Stimulated activated naive CD8-positive, alpha-beta T cell treated with anti-CD3 and anti-CD28 coated beads, Interleukin-15, Interleukin-2, amounts not matched to agents 100 U/mL and 50 U/mL, for 24 hours (primary cell): ENCODE measurements at places on chromosomes 5 and 9.

DNA sequence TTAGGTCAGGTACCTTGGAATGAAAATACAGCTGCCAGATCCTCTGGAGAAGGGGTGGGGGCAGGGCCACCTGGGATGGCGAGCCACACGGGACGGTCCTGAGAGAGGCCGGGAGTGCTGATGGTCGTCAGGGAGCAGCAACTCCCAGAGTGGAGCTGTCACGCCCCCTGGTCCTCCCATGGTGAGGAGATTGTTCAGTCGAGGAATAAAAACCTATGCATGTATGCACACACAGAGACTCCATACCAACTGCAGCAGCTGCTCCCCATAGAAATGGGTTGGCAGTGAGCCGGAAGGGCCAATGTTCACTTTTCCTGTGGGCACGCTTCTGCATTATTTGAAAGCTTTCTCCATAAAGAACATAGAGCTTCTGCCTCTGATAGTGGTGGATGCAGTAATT is 45.2 kb upstream of the SEMA4D start:
- DNase-seq, result no peak

DNA sequence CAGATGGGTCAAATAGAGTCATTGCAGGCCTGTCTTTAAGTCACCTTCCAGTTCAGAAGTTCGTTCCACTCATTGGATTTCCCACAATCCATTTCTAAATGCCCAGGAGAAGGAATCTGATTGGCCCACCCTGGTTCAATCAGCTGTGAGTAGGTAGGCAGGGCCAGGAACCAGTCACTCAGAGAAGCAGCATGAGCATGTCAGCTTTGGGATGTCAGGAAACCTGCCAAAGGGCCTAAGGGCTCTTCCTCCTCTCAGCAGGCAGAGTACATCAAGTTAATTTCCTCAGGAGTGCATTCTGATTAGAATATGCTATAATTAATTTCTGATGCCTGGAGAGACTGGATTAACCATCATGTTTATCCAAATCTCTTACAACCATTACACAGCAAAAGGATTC is 412.9 kb upstream of the CCNH start:
- no peak for DNase-seq

GRCh38 chr5:102625468-102625867 is 126.7 kb upstream of the SLCO6A1 start:
- no peak for DNase-seq

GRCh38 chr9:76086539-76086938 is 196.1 kb downstream of the PCSK5 start:
- no peak for DNase-seq

GRCh38 chr5:13866792-13867191 is 77.7 kb downstream of the DNAH5 start:
- peak; percentile 18 for DNase-seq

- no peak for DNase-seq
These were observed 284.4 kb downstream of the DNAH5 start for GRCh38 chr5:13660072-13660471.

- no peak for DNase-seq
These were observed 430.4 kb downstream of the CAAP1 start for GRCh38 chr9:26462213-26462612.

GRCh38 chr9:35680331-35681105 is 6.8 kb downstream of the CA9 start:
- DNase-seq, result no peak

GRCh38 chr9:32647671-32648070 is 12.2 kb upstream of the TAF1L start:
- DNase-seq, result no peak

DNA sequence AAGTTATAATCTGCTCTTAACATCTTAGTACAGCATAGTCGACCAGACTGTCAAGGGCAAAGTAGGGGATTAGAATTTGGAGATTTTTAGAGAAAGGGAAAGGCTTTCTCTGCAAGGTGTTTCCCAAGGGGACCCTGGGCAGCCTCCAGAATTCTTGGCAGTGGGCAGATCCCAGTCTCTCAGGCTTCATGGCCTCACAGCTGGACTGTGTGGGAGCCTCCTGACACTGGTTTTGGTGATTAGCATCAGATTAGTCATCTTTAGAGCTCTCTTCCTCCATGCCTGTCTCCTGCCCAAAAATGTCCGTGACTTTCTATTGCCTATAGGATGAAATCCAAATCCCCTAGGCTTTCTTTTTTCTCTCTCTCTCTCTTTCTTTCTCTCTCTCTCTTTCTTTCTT is 370.7 kb downstream of the ZSWIM6 start:
- DNase-seq, result no peak

GRCh38 chr5:159415301-159415937 is 85.1 kb upstream of the IL12B start:
- no peak for DNase-seq

DNA sequence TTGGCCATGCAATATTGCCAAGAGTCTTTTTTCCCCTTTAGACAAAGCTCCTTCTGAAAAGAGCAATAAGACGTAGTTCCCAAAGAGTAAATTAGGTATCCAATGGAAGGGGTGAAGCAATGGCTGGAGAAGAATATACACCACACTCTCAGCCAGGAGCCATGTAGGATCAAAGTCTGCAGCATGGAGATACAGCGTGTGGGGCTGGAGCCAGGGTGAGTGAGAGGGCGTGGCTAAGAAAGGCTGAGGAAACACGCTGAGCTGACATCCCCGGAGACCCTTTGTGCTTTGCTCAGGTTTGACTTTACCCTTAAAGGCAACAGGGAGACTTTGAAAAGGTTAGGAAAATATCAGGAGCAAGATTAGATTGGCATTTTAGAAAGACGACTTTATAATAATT is 87.1 kb upstream of the ELL2 start:
- DNase-seq, result no peak

GRCh38 chr5:167725741-167726140 is 565.7 kb upstream of the WWC1 start:
- DNase-seq, result no peak

DNA sequence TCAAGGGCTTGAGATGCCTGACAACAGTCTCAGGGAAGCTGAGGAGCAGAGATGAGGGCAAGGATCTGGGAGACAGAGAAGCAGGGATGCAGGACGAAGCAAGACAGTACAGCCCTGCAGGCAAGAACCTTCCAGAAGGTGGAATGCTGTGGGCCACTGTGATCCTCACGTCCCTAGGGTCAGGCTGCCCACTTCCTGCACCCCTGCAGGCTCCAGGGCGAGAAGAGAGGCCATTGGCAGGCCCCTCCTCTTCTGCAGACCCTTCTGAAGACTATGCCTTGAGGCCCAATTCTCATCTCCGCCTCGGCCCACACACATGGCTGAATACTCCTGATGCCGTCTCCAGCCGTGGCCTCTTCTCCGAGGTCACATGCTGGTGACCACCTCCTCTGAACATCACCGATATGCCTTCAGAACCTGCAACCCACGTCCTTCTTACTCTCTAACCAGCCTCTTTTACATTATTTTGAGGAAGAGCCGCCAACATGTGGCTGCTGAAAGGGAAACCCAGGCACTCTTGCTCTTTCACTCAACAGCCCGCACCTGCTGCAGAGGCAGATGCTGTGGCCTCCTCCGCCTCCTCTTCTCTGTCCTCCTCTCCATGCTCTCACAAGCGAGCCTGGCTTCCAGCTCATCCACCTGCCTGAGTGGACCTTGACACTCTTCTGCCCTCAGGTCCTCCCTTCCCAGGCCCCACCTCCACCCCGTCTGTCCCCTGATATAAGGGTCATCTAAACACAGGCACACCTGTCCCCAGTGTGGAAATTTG is 181.5 kb downstream of the IRX2 start:
- no peak for DNase-seq

DNA sequence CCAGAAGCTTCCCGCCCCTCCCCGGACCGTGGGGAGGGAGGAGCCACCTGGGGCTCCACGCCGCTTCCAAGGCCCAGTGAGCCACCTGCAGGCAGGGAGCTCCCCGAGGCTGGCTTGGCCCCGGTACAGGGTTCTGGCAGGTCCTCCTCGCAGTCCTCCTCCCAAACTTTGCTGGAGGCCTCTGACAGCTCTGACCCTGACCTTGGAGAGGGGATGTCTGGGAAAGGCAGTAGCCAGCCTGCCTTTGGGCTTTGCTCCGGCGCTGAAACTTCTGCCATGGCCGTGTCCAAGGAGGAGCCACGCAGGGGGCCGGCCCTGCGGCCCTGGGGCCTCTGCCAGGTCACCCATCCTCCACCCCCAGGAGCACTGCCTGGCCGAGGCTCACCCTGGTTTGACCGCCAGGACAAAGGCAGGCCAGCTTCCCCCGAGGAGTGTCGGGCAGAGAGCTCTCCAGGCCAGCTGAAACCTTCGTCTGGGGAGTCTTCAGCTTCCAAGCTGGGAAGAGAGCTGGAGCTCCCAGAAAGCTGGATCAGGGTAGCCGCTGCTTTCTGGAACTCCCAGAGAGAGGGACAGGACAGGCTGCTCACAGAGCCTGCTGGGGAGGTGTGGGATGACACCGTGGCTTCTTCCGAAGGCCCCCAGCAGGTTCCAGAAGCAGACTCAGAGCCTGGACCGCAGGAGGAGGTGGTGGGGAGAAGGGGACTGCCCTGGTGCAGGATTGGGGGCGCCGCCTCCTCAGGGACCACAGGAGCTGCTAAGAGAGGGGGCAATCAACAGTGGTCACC is 9.0 kb upstream of the QSOX2 start:
- DNase-seq, result no peak

- DNase-seq, result no peak
These were observed 500 bp upstream of the CREBRF start for GRCh38 chr5:173055722-173055982.

GRCh38 chr5:114449860-114450421 is 88.1 kb downstream of the KCNN2 start:
- peak; percentile 59 for DNase-seq

GRCh38 chr5:175850119-175850845 is 21.1 kb upstream of the CPLX2 start:
- DNase-seq, result no peak

DNA sequence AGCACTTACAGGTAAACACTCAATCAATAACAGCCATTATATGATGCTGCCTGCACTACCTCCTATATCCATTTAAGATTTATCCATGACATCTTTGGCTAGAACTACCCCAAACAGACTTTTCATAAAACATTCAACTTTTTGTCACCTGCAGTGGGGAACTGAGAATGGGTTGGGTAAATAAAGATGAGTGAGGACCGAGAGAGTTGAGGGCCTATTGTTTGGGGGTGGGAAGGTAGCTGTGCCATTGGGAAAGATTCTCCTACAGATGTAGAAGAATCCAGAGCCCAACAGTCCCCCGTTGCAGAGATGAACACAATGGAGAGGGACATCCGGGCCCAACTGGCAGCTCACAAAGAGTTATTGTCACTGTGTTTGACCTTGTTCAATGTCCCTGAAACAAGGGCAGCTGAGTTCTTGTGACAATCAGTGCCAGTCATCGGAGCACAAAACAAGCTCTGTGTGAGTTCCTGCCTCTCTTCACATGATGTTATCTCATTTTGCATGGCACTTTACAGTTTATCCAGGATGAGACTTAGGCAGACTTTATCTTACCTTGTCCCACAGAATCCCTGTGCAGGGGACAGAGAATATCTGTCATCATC is 11.5 kb upstream of the SLC31A2 start:
- DNase-seq, result no peak

DNA sequence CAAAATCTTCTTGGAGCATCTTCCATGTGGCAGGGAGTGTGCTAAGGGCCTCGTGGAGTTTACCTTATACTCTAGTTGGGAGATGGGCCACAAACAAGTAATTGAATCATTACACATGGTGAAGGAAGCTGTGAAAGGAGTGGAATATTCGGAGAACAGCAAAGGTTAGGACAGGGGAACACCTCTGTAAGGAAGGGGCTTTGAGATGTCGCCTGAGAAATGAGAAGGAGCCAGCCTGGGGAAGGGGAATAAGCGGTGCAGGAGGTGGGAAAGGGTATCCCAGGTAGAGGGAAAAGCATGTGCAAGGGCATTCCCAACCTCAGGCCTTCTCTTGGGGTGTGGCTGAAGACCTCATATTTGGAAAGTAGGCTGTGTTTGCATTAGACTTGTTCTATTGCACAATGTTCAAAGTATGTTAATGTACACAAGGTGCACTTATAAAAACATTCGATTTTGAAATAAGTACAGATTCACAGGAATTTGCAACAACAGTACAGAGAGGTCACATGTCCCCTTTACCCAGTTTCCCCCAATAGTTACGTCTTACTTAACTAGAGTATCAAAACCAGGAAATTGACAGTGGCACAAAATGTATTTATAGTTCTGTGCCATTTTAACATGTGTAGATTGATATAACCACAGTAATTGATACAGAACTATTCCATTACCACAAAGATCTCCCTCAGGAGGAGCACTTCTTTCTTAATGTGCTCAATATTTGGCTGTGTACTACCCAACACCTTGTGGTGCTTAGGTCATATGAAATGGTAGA is 2.4 kb upstream of the STOM start:
- no peak for DNase-seq
